ENCODE measurements at places on chromosomes 3 and 15.

- peak; percentile 10 for DNase-seq
These were observed 428.5 kb downstream of the OCA2 start for GRCh38 chr15:27670486-27671209.

- DNase-seq: no peak
These were observed 20.9 kb downstream of the PLSCR1 start for GRCh38 chr3:146523531-146523930.

- no peak for DNase-seq
These were observed 263.8 kb downstream of the FEZF2 start for GRCh38 chr3:62109534-62109933.

DNA sequence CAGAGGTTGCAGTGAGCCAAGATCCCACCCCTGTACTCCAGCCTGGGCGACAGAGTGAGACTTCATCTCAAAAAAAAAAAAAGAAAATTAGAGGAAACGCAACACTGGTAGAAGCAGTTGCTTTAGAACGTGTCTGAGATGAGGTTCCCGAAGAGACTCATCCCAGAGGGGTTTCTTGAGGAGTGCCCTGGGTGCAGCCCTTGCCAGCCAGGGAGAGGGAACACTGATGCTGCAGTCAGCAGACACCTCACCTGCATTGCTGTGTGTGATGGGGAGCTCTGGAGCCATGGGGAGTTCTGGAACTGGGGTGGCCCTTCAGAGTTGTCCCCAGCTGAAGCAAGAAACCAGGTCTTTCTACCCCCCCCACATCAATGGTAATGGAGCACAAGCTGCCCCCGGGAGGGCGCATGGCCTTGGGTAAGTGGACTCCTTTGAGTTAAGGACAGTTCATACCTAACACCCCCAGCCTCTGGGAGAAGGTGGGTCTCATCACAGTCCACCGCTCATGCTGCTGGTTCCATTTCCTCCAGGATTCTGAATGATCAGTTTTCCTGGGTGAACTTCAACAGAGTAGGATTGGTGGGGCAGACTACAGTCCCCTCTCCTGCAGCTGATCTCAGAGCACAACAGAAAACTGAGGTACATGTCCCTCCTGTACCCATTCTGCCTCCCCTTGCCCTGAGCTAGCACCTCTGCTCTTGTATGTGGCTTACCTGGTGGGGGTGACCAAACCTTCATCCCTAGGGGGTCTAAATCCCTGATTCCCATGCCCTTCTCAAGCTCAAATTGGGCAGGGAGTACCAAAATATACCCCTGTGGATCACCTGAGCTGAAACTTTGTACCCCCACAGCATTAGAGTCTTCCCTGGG, 18.7 kb upstream of the LRRC2 start:
- no peak for DNase-seq

Measured in globus pallidus (tissue), 1 donor.